ENCODE measurements at places on chromosomes 4 and X.
A peak's percentile ranks its signal among the peaks of the same experiment; 100 is the strongest.

DNA sequence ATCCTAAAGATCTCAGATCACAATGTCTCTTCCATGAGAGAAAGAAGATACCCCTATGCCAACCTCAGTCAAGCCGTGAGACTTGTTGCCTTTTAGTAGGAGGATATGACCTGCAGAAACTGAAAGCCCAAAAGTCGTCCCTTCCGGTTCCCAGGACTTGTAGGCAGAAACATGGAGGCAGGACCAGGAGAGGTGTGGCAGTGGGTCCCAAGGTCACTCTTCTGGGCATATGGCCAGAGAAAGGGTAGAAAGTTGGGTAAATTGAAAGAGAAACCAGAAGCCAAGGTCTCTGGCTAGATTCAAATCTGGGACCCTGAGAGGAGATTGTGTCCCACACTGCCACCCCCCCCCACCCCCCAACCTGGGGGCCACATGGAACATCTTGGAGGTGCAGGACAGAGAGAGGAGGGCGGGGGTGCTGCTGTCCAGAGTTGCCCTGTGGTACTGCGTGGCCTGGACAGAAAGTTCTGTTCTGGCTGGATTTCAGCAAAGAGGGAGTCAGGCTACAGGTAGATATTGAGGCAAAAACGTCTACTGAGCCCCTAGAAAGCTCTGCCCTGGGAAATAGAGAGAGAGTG is 55.4 kb downstream of the DDX3X start:
- no peak overlapping the region for H3K4me3 ChIP-seq
- no peaks in the 10 kb centered on the region for H3K36me3 ChIP-seq
- H3K27me3 ChIP-seq: no peaks in the 10 kb centered on the region
- no peak overlapping the region for H3K27ac ChIP-seq

DNA sequence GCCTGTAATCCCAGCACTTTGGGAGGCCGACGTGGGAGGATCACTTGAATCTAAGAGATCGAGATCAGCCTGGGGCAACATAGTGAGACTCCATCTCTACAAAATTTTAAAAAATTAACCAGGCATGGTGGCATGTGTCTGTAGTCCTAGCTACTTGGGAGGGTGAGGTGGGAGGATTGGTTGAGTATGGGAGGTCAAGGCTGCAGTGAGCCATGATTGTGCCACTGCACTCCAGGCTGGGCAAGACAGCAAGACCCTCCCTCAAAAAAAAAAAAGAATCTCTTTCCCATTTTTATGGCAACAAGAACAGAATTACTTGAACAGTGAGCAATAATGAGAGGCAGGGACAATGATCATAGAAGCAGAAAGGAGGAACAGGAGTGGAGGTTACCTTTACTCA is 94.8 kb downstream of the RNF150 start:
- H3K4me3 ChIP-seq: no peak overlapping the region
- H3K36me3 ChIP-seq: no peaks in the 10 kb centered on the region
- no peak for DNase-seq
- no peak overlapping the region for H3K27ac ChIP-seq
- no peaks in the 10 kb centered on the region for H3K27me3 ChIP-seq

DNA sequence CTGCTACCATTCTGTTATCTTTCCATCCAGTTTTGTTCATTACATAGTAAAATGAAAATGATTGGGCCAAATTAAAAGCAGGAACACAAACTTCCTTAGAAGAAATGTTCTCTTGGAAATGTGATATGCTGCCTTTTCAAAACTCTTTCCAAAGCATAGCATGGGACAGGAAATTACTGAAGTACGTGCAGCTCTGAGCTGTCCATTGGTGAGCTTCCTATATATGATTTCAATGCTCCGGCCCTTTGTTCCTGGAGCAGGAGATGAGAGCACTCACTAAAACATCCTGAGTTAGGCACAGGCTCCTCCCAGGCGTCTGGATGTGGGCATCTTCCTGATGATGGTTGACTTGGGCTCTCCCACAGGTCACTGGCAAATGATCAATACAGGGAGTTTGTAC is 33.0 kb upstream of the ANXA3 start:
- H3K27ac ChIP-seq: peak overlapping the region; percentile 43
- no peak overlapping the region for H3K4me3 ChIP-seq

DNA sequence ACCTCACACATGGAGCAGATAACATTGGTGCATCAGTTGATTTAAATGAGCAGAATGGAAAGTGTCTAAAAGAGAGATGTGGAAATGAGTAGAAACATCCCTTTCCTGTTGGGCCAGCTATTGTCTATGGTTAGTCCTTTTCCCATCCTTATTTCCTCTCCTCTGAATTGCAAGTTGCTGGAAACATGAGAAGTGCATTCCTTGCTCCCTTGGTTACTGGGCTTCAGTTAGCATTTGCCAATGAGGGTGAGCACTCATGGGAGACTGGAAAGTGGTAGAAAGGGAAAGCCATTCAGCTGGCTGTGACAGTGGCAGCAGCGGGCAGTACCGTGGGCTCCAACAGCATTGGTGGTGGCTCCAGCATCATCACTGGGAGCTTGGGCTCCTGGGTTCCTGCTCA is 96.0 kb upstream of the IGFBP7 start:
- H3K4me1 ChIP-seq: no peaks in the 10 kb centered on the region
- peaks cover 19% of the 10 kb centered on the region for H3K27me3 ChIP-seq
- DNase-seq: no peak
- no peak overlapping the region for H3K4me3 ChIP-seq
- no peaks in the 10 kb centered on the region for H3K36me3 ChIP-seq

GRCh38 chr4:18844726-18845125 is 823.2 kb upstream of the LCORL start:
- no peaks in the 10 kb centered on the region for H3K27me3 ChIP-seq
- H3K4me1 ChIP-seq: no peaks in the 10 kb centered on the region
- H3K27ac ChIP-seq: no peak overlapping the region

- no peak overlapping the region for H3K27ac ChIP-seq
- H3K36me3 ChIP-seq: peaks cover 33% of the 10 kb centered on the region
- H3K27me3 ChIP-seq: no peaks in the 10 kb centered on the region
Measured at GRCh38 chrX:103674531-103675454, 11.7 kb downstream of the MORF4L2 start.

DNA sequence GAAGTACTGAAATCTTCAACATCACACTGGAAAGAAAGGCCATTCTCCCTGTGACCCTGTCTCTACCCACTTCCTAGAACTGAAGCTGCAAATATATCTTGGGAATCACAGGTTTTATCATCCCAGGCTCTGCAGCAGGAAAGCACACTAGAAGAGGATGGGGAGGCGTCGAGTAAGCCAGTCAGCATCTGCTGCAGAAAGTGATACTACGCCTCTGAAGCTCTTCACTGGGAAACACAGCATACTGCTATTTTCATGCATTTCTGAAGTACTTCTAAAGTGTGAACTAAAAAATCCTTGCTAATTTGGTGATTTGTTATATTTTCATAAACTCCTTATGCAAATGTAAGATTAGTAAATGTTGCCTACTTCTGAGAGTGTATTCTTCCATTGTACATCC is 29.1 kb downstream of the RAB33B start:
- no peak for DNase-seq
- H3K27me3 ChIP-seq: no peaks in the 10 kb centered on the region
- no peak overlapping the region for H3K27ac ChIP-seq
- peaks cover 3% of the 10 kb centered on the region for H3K4me1 ChIP-seq
- H3K4me3 ChIP-seq: no peak overlapping the region
- H3K36me3 ChIP-seq: no peaks in the 10 kb centered on the region

- H3K4me3 ChIP-seq: no peak overlapping the region
- H3K36me3 ChIP-seq: no peaks in the 10 kb centered on the region
- H3K4me1 ChIP-seq: peaks cover 41% of the 10 kb centered on the region
- H3K27ac ChIP-seq: peak overlapping the region; percentile 67
- H3K27me3 ChIP-seq: no peaks in the 10 kb centered on the region
- peak; percentile 28 for DNase-seq
Measured at GRCh38 chr4:82515705-82516104, 46.1 kb downstream of the TMEM150C start.

- no peak overlapping the region for H3K4me3 ChIP-seq
- no peak overlapping the region for H3K27ac ChIP-seq
- H3K36me3 ChIP-seq: no peaks in the 10 kb centered on the region
- no peaks in the 10 kb centered on the region for H3K4me1 ChIP-seq
Measured at GRCh38 chr4:40613456-40613855, 16.2 kb downstream of the RBM47 start.

- no peaks in the 10 kb centered on the region for H3K36me3 ChIP-seq
- no peak for DNase-seq
- no peaks in the 10 kb centered on the region for H3K4me1 ChIP-seq
- H3K4me3 ChIP-seq: no peak overlapping the region
Measured at GRCh38 chrX:23344238-23344903, 9.7 kb downstream of the PTCHD1 start.

DNA sequence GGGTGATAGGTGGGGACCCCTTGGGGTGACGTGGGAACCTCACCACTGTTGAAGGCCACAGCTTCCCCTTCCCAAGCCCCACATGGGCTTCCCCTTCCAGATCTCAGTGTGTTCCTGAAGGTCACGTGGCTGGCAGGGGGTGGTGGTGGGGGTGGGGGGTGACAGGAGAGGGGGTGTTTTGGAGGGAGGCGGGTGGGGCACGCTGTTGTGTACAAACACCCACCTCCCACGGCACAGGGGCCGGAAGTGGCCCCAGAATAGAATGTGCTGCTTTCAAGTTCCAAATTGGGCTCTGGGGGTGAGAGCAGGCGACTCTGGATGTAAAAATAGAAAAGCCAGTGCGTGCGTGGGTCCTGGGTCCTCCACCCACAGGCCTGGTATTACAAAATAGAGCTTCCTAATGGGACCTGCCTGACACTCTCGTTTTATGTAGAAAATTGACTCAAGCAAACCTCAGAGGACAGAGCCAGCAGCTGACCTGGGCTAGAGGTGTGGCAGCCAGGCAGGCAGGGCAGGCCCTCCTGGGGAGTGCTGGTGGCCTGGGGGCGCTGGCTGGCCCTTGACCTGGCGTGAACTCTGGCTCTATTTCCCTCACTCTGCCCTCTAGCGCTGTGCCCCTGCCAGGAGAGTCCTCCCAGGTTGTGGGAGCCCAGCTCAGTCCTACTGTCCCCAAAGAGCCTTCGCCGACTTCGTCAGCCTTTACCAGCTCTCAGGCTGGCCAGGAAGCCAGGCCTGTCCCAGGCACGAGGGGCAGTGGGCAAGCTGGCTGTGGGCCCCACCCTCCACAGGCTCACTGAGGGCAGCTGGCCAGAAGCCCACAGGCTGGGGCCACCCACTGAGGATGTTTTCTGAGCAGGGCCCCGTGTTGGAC is 5.4 kb upstream of the SH3BP2 start:
- H3K4me1 ChIP-seq: peaks cover 54% of the 10 kb centered on the region
- no peaks in the 10 kb centered on the region for H3K27me3 ChIP-seq
- peak overlapping the region; percentile 87 for H3K27ac ChIP-seq

All from left ventricle myocardium inferior (tissue), 1 donor.